Activated naive CD8-positive, alpha-beta T cell treated with anti-CD3 and anti-CD28 coated beads, Interleukin-2, amount 10 ng/mL, durations not matched to agents 7 days and 5 days (primary cell): ENCODE measurements at places on chromosomes 13 and 19. TPM values are rescaled to one million over a fixed set of nuclear protein-coding genes. Genes with fewer than 3 reads are reported as not detected.
A peak's percentile ranks its signal among the peaks of the same experiment; 100 is the strongest.

DNA sequence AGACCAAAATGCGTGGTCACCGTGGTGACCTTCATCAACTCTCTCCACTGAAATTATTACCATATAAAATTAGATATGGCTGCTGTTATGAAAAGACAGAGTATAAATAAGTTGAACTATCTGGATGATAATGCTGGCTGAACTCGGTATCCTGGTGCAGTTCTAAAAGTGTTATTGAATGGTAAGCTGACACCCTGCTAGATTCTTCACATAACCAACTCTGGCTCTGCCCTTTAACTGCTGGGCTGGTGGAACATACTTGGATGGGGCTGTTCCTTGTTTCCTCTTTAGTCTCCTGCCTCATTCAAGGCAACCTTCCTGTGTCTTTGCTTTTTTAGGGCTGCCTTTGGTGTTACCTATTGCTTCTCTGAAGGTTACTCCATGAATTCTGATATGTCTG, 106.9 kb downstream of the FGF9 start:
- H3K4me3 ChIP-seq, result no peak overlapping the region
- peaks cover 2% of the 10 kb centered on the region for H3K27me3 ChIP-seq
- no peak for DNase-seq
- no peak overlapping the region for H3K27ac ChIP-seq
- no peaks in the 10 kb centered on the region for H3K4me1 ChIP-seq

The C19orf44 gene
- total RNA-seq, result 3.3 TPM

- H3K27ac ChIP-seq, result peak overlapping the region; percentile 32
- no peaks in the 10 kb centered on the region for H3K27me3 ChIP-seq
- H3K4me3 ChIP-seq, result no peak overlapping the region
- no peak for DNase-seq
These were observed 43.2 kb downstream of the RGCC start for GRCh38 chr13:41500511-41500910.

DNA sequence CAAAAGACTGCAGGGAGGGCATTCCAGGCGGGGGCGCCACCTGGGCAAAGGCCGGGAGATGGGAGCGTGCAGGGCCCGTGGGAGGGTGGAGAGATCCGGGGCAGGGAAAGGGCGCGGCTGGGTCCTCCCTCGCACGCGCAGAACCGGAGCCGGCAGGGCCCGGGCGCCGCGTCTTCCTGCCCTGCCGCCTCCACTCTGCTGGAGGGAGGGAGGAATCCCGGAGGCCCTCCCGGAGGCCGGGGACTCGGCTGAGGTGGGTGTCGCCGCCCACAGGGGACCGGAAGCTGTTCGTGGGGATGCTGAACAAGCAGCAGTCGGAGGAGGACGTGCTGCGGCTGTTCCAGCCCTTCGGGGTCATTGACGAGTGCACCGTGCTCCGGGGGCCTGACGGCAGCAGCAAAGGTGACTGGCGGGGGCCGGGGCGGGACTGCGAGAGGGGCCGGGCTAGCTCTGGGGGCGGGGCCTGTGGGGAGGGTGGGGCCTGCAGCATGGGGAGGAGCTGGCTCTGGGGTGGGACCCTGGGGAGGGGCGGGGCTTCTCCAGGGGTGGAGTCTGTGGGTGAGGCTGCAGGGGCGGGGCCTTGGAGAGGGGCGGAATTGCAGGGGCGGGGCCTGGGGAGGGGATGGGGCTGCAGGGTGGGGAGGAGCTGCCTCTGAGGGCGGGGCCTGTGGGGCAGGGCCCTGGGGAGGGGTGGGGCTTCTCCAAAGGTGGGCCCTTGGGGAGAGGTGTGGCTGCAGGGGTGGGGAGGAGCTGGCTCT, 51.3 kb downstream of the CELF5 start:
- H3K4me3 ChIP-seq, result peak overlapping the region; percentile 87
- H3K4me1 ChIP-seq, result peaks cover 16% of the 10 kb centered on the region
- peak overlapping the region; percentile 91 for H3K27ac ChIP-seq
- H3K36me3 ChIP-seq, result peaks cover 2% of the 10 kb centered on the region
- peak; percentile 92 for DNase-seq

DNA sequence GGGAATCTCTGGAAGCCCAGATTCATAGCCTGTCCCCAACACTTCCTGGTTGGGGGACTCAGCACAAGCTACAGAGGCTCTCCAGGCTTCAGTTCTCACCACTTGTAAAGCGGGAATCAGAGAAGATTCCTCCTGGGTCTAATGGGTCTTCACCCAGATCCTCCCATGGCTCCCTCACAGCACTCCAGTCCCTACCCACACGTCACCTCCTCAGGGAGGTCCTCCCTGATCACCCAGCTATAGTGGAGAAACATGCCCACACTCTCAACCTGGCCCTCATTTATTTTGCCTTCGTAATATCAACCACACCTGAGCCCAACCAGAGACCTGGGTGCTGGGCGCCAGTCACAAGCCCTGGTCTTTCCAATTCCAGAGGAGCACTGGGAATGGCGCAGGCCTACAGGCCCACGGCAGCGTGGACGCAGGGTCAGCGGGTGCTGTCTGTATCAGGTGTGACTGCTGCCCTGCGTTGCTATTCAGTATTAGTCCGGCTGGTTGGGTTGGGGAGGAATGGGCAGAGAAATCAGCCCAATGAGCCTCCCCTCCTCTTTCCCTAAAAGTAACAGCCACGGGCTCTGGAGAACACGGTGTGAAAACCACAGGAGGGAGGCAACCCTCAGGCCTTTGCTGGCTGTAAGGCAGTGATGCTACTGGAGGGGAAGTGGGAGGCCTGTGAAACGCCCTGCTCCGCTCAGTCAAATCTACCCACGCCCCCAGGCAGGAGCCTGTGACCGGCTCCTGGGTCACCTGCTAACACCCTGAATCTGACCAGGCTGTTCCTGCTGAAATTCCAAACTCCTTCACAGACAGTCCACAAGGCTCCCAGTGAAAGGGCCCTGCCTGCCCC, 5.2 kb downstream of the AKT2 start:
- H3K27ac ChIP-seq, result peak overlapping the region; percentile 79
- H3K36me3 ChIP-seq, result peaks cover 1% of the 10 kb centered on the region
- H3K27me3 ChIP-seq, result no peaks in the 10 kb centered on the region
- DNase-seq, result no peak
- peaks cover 30% of the 10 kb centered on the region for H3K4me1 ChIP-seq
- peak overlapping the region; percentile 26 for H3K4me3 ChIP-seq
